ENCODE measurements at places on chromosomes 16 and 17.
A peak's percentile ranks its signal among the peaks of the same experiment; 100 is the strongest.

DNA sequence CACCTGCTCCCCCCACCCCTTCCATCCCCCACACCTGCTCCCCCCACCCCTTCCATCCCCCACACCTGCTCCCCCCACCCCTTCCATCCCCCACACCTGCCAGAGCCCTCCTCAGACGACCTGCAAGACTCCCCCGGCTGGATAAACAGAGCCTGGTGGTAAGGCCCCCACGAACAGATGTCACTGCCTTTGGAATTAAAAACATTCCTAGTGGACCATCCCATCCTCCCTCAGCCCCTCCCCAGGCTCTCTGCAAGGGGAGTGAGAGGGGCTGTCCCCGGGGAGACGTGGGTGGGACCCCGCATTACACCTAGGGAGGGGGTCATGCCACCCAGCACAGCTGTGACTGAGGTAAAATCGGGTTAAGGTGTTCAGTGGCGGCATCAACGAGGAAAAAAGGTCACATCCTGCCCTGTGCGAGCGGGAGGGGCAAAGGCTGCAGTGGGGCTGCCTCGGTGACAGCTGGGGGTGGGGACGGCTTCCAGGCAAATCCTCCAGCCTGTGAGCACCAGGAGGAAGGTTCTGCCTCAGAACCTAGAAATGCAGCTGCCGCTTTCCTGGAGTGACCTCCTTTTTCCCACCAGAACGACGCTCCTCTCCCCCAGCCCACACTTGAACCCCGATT lies 38.7 kb downstream of the TIMM22 start:
- DNase-seq, result no peak

DNA sequence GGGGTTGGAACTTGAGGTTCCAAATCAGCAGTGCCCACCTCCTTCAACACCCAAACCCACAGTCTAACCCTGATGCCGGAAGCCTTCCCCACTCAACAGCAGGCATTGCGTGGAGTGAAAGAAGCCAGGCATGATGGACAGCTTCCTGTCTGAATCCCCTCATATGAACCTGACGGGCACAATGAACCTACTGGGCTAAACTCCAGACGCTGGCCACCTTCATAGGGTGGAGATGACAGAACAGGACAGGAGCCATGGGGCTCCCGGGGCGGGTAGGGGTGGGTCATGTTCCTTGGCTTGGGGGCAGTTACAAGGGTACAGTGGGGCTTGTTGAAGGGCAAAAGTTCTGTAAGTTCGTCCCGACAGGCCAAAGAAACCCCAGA lies 460 bp upstream of the HSBP1 start:
- no peak for DNase-seq

DNA sequence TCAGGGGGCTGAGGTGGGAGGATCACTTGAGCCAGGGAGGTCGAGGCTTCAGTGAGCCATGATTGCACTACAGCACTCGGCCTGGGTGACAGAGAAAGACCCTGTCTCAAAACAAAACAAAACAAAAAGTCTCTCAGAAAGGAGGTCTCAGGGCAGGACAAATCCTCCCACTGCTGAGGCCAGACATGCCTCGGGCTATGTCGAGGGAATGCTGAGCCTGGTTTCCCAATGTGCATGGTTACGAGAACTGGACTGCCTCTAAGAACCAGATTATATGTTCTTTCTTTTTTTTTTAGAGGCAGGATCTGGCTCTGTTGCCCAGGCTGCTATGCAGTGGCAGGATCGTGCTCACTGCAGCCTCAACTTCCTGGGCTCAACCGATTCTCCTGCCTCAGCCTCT lies 27.6 kb downstream of the TRAP1 start:
- no peak for DNase-seq

DNA sequence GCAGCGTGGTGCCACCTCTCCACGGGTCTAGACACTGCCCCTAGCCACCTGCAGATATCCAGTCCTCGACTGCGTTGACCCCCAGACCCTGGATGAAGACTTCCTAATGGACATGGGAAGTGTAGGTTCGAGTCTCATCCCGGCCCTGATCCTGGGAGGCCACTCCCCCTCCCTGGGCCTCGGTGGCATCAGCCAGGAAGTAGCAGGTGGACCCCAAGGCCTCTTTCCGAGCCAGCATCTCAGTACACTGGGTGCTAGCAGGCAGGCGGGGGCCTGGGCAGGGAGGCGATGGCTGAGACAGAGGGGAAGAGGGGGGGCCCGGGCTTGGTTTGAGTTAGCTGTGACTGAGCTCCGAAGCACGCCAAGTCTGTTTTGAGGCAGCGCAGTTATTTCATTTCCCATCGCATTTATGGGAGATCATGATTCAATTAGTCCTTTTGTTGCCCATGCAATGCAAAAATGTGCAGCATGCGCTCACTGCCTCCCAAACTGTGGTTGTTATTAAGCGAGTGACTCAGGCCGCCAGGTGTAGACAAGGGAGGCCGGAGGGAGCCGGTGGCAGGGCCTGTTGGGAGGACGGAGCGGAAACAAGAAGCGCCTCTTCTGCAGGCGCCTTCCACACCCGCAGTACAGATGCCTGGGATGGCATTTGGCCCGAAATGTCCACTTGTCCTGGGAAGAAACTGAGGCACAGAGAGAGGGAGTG lies 25.3 kb upstream of the ZNF469 start:
- DNase-seq, result no peak

DNA sequence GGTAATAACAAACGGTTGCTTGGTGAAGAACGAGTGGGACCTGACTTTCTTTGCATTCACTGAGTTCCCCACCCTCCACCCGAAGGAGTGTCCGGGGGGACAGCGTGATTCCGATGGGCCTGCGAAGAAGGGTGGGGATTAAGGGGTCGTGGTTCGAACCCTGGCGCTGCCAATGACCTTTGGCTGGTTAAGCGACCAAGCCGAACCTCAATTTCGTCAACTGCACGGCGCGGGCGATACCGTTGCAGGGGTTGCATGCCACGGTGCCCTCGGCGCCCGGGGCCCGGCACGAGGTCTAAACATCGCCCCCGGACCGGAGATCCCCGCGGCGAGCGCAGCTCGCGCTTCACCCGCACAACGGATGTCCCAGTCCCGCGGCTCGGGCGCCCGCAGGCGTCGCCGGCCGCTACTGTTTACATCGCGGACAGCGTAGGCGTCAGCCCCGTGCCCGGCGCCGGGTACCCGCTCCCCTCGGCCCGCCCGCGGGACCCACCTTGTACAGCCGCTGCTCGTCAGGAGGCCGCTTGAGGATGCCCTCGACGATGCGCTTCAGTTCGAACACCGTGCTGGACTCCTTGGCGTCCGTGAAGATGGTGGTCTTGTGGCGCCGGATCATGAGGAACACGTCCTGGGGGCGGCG lies 460 bp downstream of the ELOB start:
- no peak for DNase-seq

GRCh38 chr17:61335845-61336655 lies 63.6 kb upstream of the TBX2 start:
- DNase-seq, result no peak

DNA sequence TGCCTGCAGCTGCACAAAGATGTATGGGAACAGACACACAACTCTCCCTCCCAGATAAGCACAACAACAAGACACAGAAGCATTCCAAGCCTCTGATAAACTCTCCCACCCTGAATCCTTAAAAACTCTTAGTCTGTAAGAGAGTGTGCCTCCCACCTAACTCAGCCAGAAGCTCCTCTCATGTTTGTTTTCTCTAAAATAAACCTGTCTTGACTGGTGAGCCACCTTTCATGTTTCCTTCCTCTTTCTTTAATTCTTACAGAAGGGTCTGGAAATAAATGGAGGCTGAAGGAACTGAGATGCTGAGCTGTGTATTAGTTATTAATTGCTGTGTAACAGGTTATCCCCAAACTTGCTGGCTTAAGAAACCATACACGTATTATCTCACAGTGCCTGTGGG lies 57.2 kb downstream of the MEOX1 start:
- DNase-seq, result no peak

DNA sequence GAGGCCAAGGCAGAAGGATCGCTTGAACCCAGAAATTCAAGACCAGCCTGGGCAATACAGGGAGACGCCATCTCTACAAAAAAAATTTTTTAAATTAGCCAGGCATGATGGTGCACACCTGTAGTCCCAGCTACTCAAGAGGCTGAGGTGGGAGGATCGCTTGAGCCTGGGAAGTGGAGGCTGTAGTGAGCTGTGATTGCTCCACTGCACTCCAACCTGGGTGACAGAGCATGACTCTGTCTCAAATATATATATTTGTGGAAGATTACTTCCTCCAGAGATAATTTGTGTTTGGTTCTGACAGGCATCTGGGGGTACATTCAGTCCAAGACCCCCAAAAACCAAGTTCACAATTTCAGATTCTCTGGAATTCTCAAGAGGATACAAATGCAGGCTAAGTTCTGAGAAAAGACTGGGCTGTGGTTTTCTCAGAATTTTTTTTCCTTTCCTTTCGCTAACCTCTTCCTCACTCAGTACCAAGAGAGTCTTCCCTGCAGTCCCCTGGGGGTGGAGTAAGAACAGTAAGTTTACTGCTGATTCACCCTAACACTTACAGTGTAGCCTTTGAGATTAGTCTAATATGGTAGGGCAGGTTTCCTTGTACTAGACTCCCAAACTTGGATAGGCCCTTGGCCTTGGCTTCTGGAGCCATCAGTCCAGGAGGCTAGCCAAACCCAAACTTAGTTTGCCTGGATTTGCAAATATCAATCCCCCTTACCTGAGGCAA lies 15.1 kb downstream of the GSDMB start:
- no peak for DNase-seq

- no peak for DNase-seq
Measured at GRCh38 chr17:33657181-33657580, 364.1 kb upstream of the ASIC2 start.

DNA sequence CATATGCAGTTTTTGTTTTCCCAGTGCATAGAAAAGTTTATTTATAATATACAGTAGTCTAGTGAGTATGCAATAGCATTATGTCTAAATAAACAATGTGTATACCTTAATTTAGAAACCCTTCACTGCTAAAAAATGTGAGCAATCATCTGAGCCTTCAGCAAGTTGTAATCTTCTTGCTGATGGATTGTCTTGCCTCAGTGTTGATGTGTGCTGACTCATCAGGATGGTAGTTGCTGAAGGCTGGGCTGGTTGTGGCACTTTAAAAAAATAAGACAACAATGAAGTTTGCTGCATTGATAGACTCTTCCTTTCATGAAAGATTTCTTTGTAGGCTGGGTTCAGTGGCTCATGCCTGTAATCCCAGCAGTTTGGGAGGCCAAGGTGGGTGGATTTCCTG lies 13.9 kb upstream of the CAPNS2 start:
- peak; percentile 47 for DNase-seq

DNA sequence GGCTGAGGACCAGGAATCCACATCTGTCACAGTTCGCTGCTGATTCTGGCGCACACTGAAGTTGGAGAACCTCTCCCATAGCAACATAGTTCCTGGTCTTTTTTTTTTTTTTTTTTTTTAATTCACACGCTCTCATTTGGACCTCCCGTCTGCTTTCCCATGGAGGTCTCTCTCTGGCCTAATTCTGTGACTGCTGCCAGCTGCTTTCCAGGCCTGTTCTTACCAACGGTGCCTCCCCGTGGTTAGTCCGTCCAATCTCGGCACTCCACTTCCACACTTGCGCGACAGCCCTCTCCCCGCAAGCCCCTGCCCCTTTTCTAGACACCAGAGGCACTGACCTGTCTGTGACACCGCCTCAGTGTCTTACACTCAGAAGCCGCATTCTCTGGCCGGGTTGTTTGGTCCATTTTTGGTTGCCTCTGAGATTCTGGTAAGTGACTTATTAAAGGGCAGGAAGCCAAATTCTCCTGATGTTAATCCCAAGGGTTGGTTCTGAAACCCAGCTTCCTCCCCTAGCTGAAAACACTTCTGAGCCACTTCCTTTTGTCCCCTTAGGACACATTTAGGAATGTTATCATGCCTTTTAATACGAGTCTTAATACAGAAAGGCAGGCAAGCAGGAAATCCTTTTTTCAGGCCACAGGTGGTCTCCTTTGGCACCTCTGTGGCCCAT lies 1.1 kb upstream of the AKTIP start:
- no peak for DNase-seq

GRCh38 chr17:38324772-38325171 lies 19.0 kb downstream of the GPR179 start:
- no peak for DNase-seq

- DNase-seq, result no peak
Measured at GRCh38 chr17:78491236-78492115, 85.7 kb downstream of the DNAH17 start.

DNA sequence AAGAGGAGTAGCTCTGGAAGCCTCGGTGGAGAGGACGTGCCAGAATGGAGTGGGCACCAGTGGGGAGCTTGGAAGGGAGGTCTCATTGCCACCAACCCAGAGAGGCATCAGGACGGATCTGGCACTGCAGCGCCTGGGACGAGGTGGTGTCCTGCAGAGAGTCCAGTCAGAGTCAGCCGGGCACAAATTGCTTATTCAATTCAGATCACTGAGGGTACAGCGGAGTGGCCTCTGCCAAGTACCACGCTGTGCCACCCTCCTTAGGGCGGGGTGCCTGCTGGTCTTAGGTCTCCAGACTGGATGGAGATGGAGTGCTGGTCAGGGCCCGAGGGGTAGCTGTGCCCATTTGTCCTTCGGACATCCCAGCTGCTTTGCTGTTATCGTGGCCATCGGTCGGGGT lies 18.9 kb upstream of the SPPL2C start:
- no peak for DNase-seq

DNA sequence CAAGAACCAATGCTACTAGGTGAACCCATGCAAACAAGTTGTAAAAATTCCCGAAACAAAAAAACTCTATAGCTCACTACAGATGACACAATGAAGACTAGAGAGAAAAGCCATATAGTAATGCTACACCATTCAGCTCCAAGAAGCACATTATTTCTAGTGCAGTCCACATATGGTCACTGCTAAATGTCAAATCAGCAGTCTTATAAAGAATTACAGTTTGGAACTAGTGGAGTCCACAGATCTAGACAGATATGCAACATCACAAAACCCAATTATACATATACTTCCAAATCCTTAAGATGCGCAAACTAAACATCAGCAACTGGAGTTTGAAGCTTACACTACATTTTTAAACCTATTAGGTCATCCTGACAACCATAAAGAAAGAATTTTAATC lies 33.5 kb downstream of the GPATCH8 start:
- no peak for DNase-seq

DNA sequence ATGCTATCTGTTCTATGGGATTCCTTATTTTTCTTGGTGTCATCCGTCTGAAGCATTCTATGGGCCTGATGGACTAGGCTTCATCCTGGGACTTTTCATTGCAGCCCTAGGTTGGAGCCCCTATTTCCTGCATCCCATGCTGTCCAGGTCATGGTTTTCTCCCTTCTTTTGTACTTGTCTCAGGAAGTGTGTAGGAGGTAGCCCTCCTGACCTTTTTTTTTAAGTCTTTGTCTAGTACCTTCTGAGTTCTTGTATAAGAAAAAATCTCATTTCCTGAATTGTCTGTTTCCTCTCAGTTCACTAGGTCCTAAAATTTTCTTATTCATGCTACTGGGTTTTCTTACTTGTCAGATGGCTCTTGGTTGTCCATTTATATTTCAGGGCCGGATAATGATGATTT lies 6.0 kb downstream of the NDEL1 start:
- no peak for DNase-seq

- DNase-seq, result no peak
Measured at GRCh38 chr17:18960241-18960665, 8.3 kb downstream of the SLC5A10 start.

- DNase-seq, result no peak
Measured at GRCh38 chr16:10172848-10173655, 9.2 kb downstream of the GRIN2A start.

- peak; percentile 49 for DNase-seq
Measured at GRCh38 chr17:73192894-73193701, at the start of gene COG1. COG1 (plus strand) TSS chr17:73193055; CDS start chr17:73193070, 15 bp downstream.

- DNase-seq, result no peak
Measured at GRCh38 chr17:27492470-27492869, 36.2 kb downstream of the KSR1 start.
